ENCODE measurements at places on chromosomes 1 and 21. TPM values are rescaled to one million over a fixed set of nuclear protein-coding genes. Genes with fewer than 3 reads are reported as not detected.
A peak's percentile ranks its signal among the peaks of the same experiment; 100 is the strongest.

Gene ADORA1
- 8.5 TPM for total RNA-seq

DNA sequence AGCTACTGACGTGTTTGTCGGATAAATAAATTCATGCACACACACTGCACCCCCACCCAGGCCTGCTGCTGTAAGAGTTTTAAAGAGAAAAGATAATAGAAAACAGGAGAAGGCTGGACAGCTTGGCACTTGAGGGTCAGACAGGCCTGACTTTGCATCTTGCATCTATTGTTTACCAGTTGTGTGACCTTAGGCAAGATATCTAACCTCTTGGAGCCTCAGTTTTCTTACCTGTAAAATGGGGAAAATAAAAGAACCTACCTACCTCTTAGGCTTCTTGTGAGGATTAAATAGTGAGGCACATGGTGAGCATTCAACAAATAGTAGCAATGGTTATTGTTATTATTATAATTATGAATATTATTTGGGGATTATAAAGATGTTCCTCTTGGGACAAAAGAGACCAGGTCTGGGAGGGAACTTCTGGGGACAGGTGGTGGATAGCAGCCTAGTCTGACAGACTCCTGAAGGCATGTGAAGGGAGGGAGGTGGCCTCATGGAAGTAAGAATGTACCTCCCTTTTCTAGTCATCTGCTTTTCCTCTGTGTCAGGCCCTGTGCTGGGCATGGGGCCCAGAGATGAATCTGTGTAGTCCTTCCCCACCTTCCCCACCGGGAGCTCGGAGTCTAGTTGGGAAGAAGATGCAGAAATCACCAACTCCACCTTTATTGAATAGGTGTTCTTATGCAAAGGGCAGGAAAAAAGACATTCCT, 18.3 kb upstream of the EPB41 start:
- no peak for DNase-seq

Gene OR2M3
- not detected for total RNA-seq

GRCh38 chr1:111620441-111620971, 917 bp downstream of the RAP1A start:
- no peak for DNase-seq

DNA sequence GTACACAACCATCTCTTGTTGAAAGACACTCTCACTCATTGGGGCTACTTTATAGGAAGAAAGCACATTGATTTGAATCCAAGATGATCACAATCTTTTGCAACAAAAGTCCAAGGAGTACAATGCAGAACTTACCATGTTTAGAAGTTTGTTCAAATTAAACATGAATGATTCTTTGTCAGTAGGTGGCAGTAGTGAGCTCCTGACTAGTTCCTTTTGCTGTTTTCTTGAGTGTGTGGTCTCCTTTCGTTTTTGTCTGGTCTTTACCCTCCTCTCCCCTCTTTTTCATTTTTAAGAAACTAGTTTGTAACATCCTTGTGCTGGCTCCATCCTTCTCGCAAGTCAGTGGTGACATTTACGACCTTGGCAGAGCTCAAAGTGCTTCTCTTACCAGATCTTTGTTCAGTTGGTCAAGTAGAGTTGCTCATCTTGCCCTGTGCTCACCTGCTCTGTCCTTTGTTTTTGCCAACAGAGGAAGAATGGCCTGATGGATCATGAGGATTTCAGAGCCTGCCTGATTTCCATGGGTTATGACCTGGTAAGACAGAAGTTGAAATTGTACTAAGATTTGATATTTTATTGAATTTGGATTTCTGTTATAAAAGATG, 35.7 kb upstream of the MTR start:
- peak; percentile 45 for DNase-seq

Gene SLC1A7
- total RNA-seq = 0.31 TPM

- no peak for DNase-seq
Observed at GRCh38 chr1:99550198-99550597, 95.7 kb upstream of the PALMD start.

- no peak for DNase-seq
Observed at GRCh38 chr1:219446288-219446687, 166.6 kb downstream of the ZC3H11B start.

GRCh38 chr21:45011911-45012661, 62.3 kb upstream of the ADARB1 start:
- peak; percentile 68 for DNase-seq

DNA sequence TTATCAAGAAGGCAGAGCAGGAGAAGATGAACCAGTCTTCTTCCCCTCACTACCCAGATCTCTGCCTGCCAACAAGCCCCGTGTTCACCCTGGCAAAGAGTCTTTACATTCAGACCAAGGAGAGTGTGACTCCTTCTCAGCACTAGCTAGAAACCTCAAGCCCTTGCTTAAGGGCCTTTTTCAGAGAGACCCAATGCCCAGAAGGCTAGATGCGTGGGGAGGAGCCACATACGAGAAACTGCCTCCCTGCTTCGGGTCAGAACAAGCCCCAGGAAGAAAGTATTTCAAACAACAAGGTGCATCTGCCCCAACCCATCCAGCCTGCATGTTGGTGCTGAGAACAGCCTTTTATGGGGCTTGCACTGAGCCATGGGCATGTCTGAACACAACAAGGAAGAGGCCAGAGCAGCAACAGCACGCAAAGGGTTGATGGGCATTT, 152.7 kb upstream of the CAMK1G start:
- no peak for DNase-seq

- DNase-seq = no peak
Observed at GRCh38 chr1:159921700-159922504, 3.4 kb downstream of the TAGLN2 start.

Gene KCNJ9
- not detected for total RNA-seq

DNA sequence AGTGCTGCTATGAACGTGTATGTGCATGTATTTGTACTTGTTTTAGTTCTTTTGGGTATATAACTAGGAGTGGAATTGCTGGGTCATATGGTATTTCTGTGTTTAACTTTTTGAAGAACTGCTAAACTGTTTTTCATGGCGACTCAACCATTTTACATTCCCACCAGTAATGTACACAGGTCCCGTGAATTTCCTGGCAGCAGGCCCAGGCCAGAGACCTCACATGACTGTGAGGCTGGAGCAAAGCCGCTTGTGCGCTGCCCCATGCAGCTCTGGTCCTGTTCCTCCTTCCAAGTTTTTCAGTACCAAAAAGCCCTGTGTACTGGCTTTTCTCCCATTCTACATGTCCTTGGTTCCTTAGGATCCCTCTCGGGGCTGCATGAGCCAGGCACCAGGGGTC, 29.6 kb downstream of the ACOT11 start:
- DNase-seq = no peak

Gene TPTE
- total RNA-seq = not detected

Gene CRYBG2
- total RNA-seq = 0.64 TPM

GRCh38 chr1:18643154-18644012, 12.7 kb downstream of the PAX7 start:
- no peak for DNase-seq

GRCh38 chr1:187819086-187819485, 990.3 kb downstream of the PLA2G4A start:
- no peak for DNase-seq

Gene PWP2
- 6.8 TPM for total RNA-seq

GRCh38 chr1:109772658-109773202, 9.0 kb upstream of the EPS8L3 start:
- DNase-seq = no peak

- DNase-seq = no peak
Observed at GRCh38 chr1:42680055-42680454, 2.2 kb upstream of the YBX1 start.

GRCh38 chr1:58231204-58231603, 315.3 kb downstream of the OMA1 start:
- no peak for DNase-seq

- DNase-seq = no peak
Observed at GRCh38 chr1:162228586-162228985, 148.1 kb downstream of the SPATA46 start.

DNA sequence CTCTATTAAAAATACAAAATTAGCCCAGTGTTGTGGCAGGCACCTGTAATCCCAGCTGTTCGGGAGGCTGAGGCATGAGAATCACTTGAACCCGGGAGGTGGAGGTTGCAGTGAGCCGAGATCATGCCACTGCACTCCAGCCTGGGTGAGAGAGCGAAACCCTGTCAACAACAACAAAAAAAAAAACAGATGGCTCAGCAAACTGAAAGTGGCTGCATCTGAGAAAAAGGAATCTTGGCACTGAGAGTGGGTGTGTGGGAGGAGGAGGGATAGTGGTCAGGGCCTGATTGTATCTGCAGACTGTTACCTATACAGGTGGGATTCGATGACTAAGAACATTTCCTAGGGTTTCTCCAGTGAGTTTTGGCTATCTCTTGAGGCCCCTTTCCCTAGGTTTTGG, 122.2 kb upstream of the BARHL2 start:
- DNase-seq = no peak

DNA sequence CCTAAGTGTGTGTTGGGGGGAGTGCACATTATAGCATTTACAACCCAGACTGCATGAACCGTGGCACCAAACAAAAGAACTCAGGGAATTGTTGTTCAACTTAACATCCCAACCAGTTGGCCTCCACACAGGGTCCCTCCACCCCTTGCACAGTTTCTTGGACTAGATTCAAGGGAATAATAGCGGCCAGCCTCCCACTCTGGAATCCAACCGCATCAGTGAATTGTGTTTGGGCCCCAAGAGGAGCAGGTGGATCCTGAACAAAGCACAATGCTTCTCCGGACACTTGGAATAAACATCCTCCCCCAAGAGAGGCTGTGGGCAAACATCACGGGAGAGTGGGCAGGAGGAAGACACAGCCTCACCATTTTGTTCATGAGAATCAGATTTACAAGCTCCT, 18.2 kb downstream of the CD34 start:
- no peak for DNase-seq

Gene ATP1A4
- not detected for total RNA-seq

GRCh38 chr1:56817716-56818463, 1.3 kb downstream of the FYB2 start:
- no peak for DNase-seq

Gene B3GALT5
- total RNA-seq = 0.10 TPM

Gene BRINP2
- not detected for total RNA-seq

DNA sequence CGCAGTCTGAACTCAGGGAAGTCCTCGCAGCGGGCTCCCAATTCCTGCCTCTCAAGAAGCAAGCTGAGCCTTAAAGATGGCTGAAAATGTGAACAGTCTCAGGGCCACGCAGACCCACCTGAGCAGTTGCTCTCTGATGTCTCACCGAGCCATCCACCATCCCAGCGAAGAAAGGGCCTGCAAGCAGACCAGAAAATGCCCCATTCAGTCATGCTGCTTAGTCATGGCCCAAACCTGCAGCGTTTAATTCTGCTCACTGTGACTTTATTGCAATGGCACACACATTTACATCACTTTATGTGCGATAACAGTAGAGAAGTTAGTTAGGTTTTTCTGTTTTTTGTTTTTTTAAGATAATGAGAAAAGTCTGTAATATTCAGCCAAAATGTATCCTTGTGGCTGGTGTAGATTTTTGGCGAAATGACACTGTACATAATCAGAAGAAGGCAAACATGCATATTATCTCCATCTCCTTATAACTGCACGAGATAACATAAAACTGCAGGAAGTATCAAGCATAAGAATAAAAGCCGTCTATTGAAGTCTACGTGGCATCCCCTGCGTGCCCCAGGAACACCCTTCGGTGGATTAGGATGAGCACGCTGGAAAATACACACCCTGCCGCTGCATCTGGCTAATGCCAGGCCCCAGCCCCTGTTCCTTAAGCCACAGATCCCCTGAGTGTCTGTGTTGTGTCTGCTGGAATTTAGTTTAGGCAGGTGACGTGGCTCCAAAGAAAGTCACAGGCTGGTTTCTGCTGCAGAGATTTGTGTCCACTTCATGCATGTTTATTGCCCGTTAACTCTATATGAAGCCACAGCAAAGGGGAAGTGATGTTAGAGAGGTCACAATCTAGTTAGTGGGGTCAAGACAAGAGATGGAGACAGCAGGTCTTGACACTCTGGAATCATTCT, 119.8 kb upstream of the IRF2BP2 start:
- no peak for DNase-seq

GRCh38 chr21:44286086-44286715, 525 bp downstream of the AIRE start:
- no peak for DNase-seq

DNA sequence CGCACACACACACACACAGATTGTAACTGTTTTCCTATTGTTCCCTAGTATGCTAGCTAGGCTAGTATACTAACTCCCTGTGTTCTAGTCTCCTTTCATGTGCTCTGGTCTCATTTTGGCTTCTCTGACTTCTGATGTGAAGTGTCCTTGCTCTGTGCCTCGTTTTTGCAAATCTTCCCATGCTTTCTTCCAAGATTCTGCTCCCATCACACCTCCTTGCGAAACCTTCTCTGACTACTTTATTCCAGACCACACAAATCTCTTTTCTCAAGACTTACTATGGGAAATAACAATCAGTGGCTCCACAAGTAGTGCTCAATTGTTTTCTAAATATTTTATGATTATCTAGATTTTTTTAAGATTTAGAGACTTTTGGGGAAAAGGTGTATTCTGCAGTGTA, 10.3 kb downstream of the PRRX1 start:
- DNase-seq = no peak

Gene C1orf53
- 7.2 TPM for total RNA-seq

Gene KDM5B
- total RNA-seq = 83.6 TPM

Gene PTPN7
- total RNA-seq = 0.33 TPM

Gene CFHR2
- total RNA-seq = not detected

Gene LMX1A
- not detected for total RNA-seq

Gene BMP8B
- total RNA-seq = 3.7 TPM

GRCh38 chr1:116218922-116219321, 107.7 kb downstream of the MAB21L3 start:
- DNase-seq = no peak

DNA sequence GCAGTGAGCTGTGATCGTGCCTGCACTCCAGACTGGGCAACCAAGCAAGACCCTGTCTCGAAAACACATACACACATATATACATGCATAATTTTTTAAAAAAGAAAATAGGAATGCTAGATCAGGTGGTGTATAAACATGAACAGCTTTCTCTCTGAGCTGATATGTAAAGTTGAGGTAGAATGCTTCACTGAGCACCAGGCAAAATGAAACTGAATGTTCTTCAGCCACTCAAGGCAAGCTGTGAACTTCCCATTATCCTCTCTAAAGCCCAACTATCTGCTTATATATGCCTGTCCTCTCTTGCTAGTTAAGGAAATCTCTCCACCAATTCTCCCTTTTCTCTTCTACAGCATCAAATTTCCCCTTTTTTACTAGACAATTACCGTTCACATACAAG, 93.0 kb downstream of the NUF2 start:
- DNase-seq = no peak

GRCh38 chr1:223199094-223199647, 56.1 kb upstream of the TLR5 start:
- no peak for DNase-seq

DNA sequence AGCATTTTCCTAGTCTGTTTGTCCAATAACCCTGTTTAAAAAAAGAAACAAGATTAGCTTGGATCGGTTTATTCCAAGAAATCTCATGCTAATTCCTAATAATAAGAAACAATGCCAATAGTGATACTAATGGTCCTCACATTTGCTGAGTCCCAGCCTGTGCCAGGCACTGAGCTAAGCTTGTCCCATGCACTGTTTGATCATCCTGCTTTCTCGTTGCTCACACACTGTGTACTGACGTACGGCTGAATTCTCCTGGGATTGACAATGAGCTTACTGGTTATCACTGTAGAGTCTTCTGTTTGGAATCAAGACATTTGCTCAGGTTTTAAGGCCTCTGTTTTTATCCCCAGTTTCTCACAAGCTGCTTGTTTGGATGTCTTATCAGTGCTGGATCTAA, 71.1 kb downstream of the CACNA1E start:
- DNase-seq = no peak

- DNase-seq = no peak
Observed at GRCh38 chr1:192235127-192235526, 76.9 kb downstream of the RGS18 start.

Gene RAP1A
- 37.1 TPM for total RNA-seq

All from Panc1 (cell line).